ENCODE measurements at places on chromosomes 1 and 21. TPM values are rescaled to one million over a fixed set of nuclear protein-coding genes. Genes with fewer than 3 reads are reported as not detected.
A peak's percentile ranks its signal among the peaks of the same experiment; 100 is the strongest.

DNA sequence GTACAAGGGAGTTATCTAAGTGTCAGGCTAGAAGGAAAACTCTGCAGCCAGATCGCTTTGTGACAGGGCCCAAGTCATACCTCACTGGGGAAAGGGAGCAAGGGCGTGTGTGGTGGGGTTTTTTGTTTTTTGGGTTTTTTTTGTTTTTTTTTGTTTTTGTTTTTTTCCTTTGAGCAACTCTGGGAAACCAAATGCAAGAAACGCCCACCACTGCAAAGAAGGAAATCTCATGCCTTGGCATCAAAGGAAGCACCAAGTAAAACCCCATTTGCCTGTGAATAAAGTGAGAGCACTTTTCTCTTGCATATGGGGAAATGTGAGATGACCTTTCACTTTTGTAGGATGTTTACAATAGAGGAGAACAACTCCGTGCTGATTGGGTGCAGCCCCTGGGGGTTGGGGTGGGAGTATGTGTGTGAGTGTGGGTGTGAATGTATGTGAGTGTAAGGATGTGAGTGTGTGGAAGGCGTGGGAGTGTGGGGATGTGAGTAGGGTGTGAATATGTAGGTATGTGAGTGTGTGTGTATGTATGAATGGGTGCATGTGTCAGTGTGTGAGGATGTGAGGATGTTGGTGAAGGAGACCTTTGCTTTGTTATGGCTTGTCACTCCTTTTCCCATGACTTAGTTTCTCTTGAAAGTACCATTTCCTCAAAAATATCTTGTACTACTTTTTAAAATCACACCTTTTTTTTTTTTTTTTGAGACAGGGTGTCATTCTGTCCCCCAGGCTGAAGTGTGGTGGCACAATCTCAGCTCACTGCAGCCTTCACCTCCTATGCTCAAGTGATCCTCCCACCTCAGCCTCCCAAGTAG, 34.6 kb downstream of the IL12RB2 start:
- peaks cover 18% of the 10 kb centered on the region for H3K4me1 ChIP-seq
- H3K4me3 ChIP-seq, result no peak overlapping the region
- DNase-seq, result no peak
- H3K27ac ChIP-seq, result no peak overlapping the region
- H3K27me3 ChIP-seq, result no peaks in the 10 kb centered on the region

DNA sequence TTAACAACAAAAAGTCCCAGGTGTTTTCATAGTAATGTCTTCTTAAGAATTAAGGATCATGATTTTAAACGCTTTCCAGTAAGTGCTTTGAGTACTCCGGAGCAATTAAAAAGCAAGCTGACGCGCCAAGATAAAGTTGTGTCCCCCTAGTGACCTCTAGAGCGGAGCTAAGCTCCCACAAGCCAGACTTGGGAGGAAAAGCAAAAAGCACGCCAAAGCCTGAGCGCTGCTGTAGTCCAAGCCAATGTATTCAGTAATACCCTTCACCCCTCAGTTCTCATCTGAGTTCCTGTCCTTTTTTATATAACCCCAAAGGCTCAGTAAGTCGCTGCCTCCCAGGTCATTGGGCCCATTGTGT, 3.5 kb upstream of the SLC44A5 start:
- peaks cover 6% of the 10 kb centered on the region for H3K4me1 ChIP-seq
- H3K27me3 ChIP-seq, result peaks cover 53% of the 10 kb centered on the region
- H3K4me3 ChIP-seq, result no peak overlapping the region
- DNase-seq, result no peak
- H3K36me3 ChIP-seq, result no peaks in the 10 kb centered on the region

GRCh38 chr1:243354511-243355153, 98.8 kb downstream of the SDCCAG8 start:
- H3K4me3 ChIP-seq, result no peak overlapping the region
- H3K27me3 ChIP-seq, result no peaks in the 10 kb centered on the region
- no peaks in the 10 kb centered on the region for H3K4me1 ChIP-seq
- no peak overlapping the region for H3K27ac ChIP-seq
- H3K36me3 ChIP-seq, result peaks cover 52% of the 10 kb centered on the region
- DNase-seq, result no peak

DNA sequence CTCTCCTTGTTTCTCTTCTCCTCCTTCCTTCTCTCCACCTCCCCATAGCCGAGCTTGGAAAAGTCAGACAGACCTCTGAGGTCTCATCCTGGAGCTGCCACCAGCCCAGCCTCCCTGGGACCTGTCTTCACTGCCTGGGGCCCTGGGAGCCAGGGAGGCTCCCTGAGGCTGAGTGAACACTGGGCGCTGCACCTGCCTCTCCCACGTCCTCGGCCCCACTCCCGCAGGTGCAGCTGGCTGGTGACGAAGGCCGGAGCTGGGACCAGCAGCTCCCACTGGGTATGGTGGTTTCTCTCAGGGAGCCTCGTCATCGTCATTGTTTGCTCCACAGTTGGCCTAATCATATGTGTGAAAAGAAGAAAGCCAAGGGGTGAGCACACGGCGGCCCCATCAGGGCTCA, 5.3 kb downstream of the TNFRSF14 start:
- H3K4me1 ChIP-seq, result peaks cover 2% of the 10 kb centered on the region
- H3K36me3 ChIP-seq, result no peaks in the 10 kb centered on the region
- peak overlapping the region; percentile 52 for H3K27ac ChIP-seq
- H3K4me3 ChIP-seq, result no peak overlapping the region
- peaks cover 14% of the 10 kb centered on the region for H3K27me3 ChIP-seq

GRCh38 chr1:118928739-118929554, 59.2 kb downstream of the TBX15 start:
- no peak overlapping the region for H3K27ac ChIP-seq
- peaks cover 37% of the 10 kb centered on the region for H3K27me3 ChIP-seq
- no peaks in the 10 kb centered on the region for H3K36me3 ChIP-seq
- DNase-seq, result peak; percentile 71

- no peaks in the 10 kb centered on the region for H3K4me1 ChIP-seq
- H3K4me3 ChIP-seq, result no peak overlapping the region
- DNase-seq, result no peak
Observed at GRCh38 chr1:14880456-14881316, 272.9 kb upstream of the TMEM51 start.

DNA sequence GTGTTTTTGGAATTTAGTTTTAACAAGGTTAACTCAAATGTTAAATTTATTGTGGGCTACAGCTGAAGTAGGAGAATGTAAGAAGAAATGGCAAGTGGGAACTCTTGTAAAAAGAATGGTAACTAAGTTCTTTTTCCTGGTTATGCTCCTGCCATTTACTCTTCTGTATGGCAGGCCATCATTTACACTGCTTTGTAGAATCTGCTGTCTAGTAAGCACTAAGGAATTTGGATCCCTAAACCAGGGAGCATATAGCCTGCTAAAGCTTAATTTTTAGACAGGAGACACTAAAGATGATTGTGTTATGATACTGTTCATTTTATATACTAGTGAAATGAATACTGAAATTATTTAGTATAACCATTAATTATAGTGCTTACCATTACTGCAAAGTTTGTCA, 85.3 kb downstream of the CAMTA1 start:
- H3K27me3 ChIP-seq, result no peaks in the 10 kb centered on the region
- peak overlapping the region; percentile 95 for H3K27ac ChIP-seq
- H3K36me3 ChIP-seq, result peaks cover 16% of the 10 kb centered on the region
- peaks cover 42% of the 10 kb centered on the region for H3K4me1 ChIP-seq
- no peak for DNase-seq

DNA sequence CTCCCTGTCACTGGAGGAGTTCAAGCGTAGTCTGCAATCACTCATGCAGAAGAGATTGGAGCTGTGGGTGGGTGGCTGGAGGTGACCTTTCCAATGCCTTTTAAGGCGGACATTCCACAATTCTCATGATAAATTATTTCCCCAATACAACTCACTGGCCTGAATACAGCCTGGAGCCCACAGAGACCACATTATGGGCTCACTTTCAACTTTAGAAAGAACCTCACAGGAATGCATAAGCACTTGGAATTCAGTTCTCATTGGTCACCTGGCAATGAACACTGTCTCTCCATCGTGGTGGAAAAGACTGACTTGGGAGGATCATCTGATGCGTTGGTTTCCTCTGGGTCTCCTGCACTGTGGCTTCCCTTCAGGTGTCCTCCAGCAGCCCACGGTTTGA, 151.8 kb upstream of the KCND3 start:
- H3K36me3 ChIP-seq, result no peaks in the 10 kb centered on the region
- H3K27ac ChIP-seq, result no peak overlapping the region
- no peak overlapping the region for H3K4me3 ChIP-seq

DNA sequence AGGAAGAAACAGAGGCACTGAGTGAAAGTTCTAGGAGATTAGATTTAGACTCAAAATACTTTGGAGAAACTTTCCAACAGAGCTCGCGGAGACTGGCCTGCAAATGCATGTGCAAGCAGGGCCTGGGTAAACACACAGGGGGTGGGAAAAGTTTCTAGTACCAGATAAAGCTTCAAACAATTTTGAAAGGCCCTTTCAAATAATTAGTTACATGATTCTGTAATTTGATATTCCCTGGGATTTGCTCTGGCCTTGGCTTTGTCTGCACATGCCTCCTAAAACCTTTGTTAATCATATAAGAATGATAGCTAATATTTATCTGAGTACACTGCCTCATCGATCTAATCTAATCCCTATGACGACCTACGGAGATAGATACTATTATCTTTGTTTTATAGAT, 31.3 kb downstream of the VTCN1 start:
- H3K4me3 ChIP-seq, result no peak overlapping the region
- no peaks in the 10 kb centered on the region for H3K27me3 ChIP-seq
- DNase-seq, result no peak
- H3K36me3 ChIP-seq, result no peaks in the 10 kb centered on the region

DNA sequence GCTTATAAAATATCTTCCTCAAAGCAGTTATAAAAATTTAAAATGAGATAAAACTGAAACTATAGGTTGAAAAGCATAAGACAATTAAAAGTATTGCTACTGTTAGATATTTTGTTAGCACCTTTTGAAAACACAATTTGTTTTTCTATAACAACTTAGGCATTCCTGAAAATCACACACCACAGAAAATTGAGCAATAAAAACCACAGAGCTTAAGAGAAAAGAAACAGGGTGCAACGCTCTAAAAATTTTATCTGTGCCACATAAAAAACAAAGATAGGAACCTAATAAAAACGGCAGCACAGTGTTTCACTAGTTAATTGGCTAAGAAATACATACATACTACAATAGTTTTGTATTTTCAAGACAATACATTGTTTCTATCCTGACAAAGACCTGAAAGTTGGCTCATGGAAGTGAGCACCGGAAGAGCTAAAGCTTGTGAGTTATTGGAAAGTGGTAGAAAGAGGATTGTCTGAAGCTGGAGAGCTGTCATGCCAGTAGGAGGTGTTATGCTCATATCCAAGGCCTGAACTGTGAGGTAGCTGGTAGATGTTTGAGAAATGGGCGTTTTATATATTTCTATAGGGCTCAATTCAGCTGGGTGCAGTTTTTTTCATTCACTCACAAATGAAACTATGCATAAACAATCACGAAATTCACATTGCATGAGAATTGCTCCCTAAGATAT, 45.8 kb downstream of the RGS7 start:
- DNase-seq, result peak; percentile 79
- H3K27me3 ChIP-seq, result no peaks in the 10 kb centered on the region
- peak overlapping the region; percentile 0 for H3K4me3 ChIP-seq
- H3K36me3 ChIP-seq, result no peaks in the 10 kb centered on the region

DNA sequence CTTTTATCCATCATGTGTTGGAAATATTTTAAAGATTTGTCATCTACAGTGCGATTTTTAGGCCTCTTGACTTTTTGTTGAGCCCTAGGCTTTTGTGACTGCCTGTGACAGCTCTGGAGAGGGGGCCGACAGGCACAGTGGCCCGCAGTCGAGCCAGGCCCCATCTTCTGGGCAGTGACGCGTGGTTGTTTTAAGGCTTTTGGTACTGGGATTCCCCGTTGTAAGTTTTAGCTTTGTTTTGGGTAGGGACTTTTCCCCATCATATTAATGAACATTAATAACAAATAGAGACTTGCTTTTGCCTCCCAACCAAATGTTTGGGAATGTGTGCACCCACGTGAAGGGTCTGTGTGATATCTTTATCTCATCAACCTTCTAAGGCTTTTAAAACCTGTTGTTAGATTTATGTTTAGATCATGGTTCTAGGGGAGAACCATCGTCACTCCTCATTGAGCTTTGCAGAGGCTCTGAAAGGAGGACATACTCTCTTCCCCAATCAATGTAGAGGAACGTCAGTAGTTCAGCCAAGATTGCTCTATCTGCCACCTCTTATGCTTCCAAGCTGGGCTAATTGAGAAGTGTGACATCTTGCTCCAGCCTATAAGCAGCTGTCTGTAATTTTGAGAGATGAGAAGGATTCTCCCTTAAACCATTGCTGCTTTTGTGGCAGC, 34.6 kb downstream of the MAPKAPK2 start:
- H3K27ac ChIP-seq, result no peak overlapping the region
- peaks cover 6% of the 10 kb centered on the region for H3K36me3 ChIP-seq
- H3K27me3 ChIP-seq, result no peaks in the 10 kb centered on the region
- peaks cover 68% of the 10 kb centered on the region for H3K4me1 ChIP-seq

DNA sequence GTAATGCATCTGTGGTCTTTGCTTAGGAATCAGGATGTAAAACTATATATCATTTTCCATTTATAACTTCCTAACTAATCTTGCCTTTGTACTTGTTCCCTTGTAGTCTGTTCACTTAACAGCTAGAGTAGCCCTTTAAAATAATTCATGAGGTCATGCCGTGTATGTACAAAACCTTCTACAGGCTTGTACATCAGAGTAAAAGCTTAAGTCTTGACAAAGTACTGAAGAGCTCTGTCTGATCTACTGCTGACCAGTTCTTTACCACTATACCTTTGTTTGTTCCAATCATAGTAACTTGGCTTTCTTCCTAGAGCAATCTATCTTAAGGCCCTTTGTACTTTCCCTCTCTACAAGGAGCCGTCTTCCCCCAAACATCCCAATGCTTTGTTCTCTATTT, 90.7 kb upstream of the KIAA1614 start:
- H3K27ac ChIP-seq, result no peak overlapping the region
- peaks cover 7% of the 10 kb centered on the region for H3K36me3 ChIP-seq
- no peak overlapping the region for H3K4me3 ChIP-seq
- no peak for DNase-seq
- no peaks in the 10 kb centered on the region for H3K27me3 ChIP-seq

- H3K36me3 ChIP-seq, result peaks cover 16% of the 10 kb centered on the region
- H3K27ac ChIP-seq, result no peak overlapping the region
- peaks cover 26% of the 10 kb centered on the region for H3K4me1 ChIP-seq
- H3K27me3 ChIP-seq, result no peaks in the 10 kb centered on the region
- no peak overlapping the region for H3K4me3 ChIP-seq
Observed at GRCh38 chr1:241646201-241646600, 5.9 kb upstream of the WDR64 start.

GRCh38 chr1:82044111-82044510, 243.4 kb downstream of the ADGRL2 start:
- H3K36me3 ChIP-seq, result no peaks in the 10 kb centered on the region
- no peak overlapping the region for H3K4me3 ChIP-seq
- no peak for DNase-seq
- H3K27ac ChIP-seq, result no peak overlapping the region
- no peaks in the 10 kb centered on the region for H3K27me3 ChIP-seq
- H3K4me1 ChIP-seq, result no peaks in the 10 kb centered on the region

- peaks cover 6% of the 10 kb centered on the region for H3K4me1 ChIP-seq
- H3K27ac ChIP-seq, result no peak overlapping the region
- no peak for DNase-seq
- H3K36me3 ChIP-seq, result no peaks in the 10 kb centered on the region
- H3K27me3 ChIP-seq, result no peaks in the 10 kb centered on the region
Observed at GRCh38 chr1:197304638-197305200, 36.7 kb downstream of the CRB1 start.

- H3K36me3 ChIP-seq, result no peaks in the 10 kb centered on the region
- no peaks in the 10 kb centered on the region for H3K27me3 ChIP-seq
- no peaks in the 10 kb centered on the region for H3K4me1 ChIP-seq
- H3K4me3 ChIP-seq, result no peak overlapping the region
- no peak for DNase-seq
Observed at GRCh38 chr1:182317611-182318161, 73.9 kb downstream of the GLUL start.

Gene SEMA4A
- 4.7 TPM for total RNA-seq

Gene TRAF3IP3
- total RNA-seq, result not detected

Gene PCP4
- not detected for total RNA-seq

Gene B3GALT5
- not detected for total RNA-seq

Gene RYR2
- total RNA-seq, result 4.0 TPM

Gene OR2T35
- not detected for total RNA-seq

Gene FMO4
- total RNA-seq, result 1.5 TPM

Gene C1orf105
- total RNA-seq, result not detected

Measured in MCF 10A (cell line).